ENCODE measurements at places on chromosomes 6 and 20.
A peak's percentile ranks its signal among the peaks of the same experiment; 100 is the strongest.

DNA sequence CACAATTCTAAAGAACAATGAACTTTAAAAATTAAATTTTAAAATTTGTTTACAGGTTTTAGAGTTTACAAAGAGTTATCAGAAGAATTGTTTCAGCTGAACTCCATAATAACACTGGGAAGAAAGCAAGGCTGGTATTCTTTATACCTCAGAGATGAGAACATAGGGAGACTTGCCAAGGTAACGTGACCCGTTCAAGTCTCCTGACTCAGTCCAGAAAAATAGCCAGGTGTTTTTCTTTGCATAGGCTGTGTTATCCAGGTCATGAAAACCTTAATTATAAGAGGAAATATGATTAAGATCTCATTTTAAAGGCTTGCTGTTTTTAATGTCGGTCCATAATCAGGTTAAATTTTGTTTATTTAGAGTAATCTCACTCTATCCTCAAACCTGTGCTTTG is 8.5 kb upstream of the C6orf141 start:
- no peaks in the 10 kb centered on the region for H3K36me3 ChIP-seq
- H3K27ac ChIP-seq = no peak overlapping the region
- no peak for DNase-seq

DNA sequence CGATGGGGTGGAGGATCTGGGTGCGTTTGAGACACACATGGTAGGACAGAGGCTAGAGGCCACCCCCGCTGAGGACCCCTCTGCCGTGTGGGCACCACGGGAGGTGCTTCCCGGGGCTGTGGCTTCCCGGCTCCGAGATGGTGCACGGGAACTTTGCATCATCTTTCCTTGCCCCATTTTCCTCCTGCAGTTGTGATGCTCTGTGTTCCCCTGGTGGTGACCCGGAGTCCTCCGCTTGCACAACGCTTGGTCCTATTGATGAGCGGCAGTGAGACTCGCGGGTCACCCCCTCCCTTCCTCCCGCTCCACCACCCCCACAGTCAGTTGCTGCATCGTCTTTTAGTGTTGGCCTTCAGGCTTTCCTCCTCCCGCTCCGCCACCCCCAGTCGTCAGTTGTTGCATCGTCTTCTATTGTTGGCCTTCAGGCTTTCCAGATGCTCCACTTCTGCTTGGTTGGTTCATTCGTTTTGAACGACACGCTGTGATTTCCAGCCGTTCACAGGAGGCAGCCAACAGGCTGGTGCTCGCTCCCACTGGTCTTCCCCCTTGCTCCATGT is 37.3 kb downstream of the PYGB start:
- no peaks in the 10 kb centered on the region for H3K4me1 ChIP-seq
- no peak overlapping the region for H3K27ac ChIP-seq
- peak; percentile 35 for DNase-seq
- no peaks in the 10 kb centered on the region for H3K36me3 ChIP-seq
- H3K4me3 ChIP-seq = no peak overlapping the region

- H3K4me3 ChIP-seq = no peak overlapping the region
- H3K27me3 ChIP-seq = no peaks in the 10 kb centered on the region
- H3K4me1 ChIP-seq = no peaks in the 10 kb centered on the region
- H3K27ac ChIP-seq = no peak overlapping the region
These were observed 28.0 kb downstream of the FRMD1 start for GRCh38 chr6:168050881-168051586.

DNA sequence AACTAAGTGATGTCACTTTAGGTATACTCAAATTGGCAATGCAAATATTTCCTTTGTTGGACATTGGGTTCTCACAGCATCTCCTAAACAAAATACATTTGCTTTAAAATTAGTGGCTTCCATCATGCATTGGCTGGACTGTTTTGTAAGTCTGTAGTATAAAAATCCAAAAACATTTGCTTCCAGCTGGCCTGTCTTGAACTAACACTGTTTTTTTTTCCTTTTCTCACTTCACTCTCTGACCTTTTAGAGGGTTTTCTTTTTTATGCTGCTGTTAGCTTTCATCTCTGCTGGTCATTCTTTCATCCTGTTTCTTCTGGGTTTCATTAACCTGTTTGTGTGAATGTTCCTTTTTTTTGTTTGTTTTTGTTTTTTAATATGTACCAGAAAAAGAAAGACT is 121.7 kb upstream of the MLIP start:
- H3K4me3 ChIP-seq = no peak overlapping the region
- no peaks in the 10 kb centered on the region for H3K4me1 ChIP-seq
- no peaks in the 10 kb centered on the region for H3K36me3 ChIP-seq
- no peaks in the 10 kb centered on the region for H3K27me3 ChIP-seq
- no peak for DNase-seq
- H3K27ac ChIP-seq = no peak overlapping the region

DNA sequence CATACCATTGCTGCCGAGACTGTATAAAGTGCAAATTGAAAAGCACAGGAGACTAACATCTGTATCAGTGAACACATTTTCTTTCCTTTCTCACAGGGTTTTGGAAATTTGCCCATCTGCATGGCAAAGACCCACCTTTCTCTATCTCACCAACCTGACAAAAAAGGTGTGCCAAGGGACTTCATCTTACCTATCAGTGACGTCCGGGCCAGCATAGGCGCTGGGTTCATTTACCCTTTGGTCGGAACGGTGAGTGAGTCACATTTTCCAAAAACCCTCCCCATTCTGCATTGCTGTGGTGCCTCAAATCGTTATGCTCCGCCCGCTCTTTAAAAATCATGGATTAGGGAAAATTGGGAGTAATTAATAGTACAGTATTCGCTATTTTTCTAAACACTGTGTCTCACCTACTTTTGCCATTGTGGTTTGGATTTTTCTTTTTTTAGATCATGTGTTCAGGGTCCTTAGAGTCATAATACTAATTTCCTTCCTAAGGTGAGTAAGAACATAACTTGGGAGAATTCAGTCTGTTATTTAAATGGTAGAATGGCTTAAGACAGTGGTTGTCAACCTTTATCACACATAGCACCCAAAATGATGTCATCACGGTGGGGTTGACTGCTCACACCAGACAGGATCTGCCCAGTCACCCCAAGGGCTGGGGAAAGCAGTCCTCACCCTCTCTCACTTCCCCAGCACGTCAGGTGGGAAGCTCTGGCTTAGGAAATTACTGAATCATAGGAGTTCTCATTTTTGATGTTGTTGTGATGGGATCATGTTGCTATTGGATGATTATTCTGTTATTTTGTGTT is 171.6 kb downstream of the MTHFD1L start:
- no peak for DNase-seq
- peak overlapping the region; percentile 72 for H3K27ac ChIP-seq
- peaks cover 3% of the 10 kb centered on the region for H3K4me1 ChIP-seq
- H3K27me3 ChIP-seq = no peaks in the 10 kb centered on the region
- no peak overlapping the region for H3K4me3 ChIP-seq

DNA sequence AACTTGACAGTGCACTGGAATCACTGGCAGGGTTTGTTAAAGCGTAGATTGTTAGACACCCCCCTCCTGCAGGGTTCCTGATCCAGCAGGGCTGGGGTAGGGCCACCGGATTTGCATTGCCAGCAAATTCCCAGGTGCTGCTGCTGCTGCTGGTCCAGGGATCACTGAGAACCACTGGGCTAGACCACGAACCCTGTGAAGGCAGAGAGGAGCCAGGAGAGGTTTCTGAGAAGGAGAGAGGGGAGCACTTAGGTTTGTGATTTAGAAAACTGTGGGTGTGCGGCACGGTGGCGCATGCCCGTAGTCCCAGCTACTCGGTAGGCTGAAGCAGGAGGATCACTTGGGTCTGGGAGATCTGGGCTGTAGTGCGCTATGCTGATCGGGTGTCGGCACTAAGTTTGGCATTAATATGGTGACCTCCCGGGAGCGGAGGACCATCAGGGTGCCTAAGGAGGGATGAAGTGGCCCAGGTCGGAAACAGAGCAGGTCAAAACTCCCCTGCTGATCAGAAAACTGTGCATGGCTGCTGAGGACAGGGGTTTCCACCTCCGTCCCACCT is 53.6 kb upstream of the FAM83D start:
- H3K27ac ChIP-seq = no peak overlapping the region
- H3K36me3 ChIP-seq = no peaks in the 10 kb centered on the region
- DNase-seq = no peak
- no peaks in the 10 kb centered on the region for H3K4me1 ChIP-seq
- no peaks in the 10 kb centered on the region for H3K27me3 ChIP-seq

GRCh38 chr6:105153676-105154075 is 26.1 kb downstream of the POPDC3 start:
- H3K4me1 ChIP-seq = no peaks in the 10 kb centered on the region
- H3K27ac ChIP-seq = no peak overlapping the region
- no peaks in the 10 kb centered on the region for H3K36me3 ChIP-seq
- H3K4me3 ChIP-seq = no peak overlapping the region

All from right lobe of liver (tissue), 6 donors.